ENCODE measurements at places on chromosomes 12 and 14.

GRCh38 chr14:24852312-24853060 lies 197.5 kb downstream of the STXBP6 start:
- no peak for DNase-seq

DNA sequence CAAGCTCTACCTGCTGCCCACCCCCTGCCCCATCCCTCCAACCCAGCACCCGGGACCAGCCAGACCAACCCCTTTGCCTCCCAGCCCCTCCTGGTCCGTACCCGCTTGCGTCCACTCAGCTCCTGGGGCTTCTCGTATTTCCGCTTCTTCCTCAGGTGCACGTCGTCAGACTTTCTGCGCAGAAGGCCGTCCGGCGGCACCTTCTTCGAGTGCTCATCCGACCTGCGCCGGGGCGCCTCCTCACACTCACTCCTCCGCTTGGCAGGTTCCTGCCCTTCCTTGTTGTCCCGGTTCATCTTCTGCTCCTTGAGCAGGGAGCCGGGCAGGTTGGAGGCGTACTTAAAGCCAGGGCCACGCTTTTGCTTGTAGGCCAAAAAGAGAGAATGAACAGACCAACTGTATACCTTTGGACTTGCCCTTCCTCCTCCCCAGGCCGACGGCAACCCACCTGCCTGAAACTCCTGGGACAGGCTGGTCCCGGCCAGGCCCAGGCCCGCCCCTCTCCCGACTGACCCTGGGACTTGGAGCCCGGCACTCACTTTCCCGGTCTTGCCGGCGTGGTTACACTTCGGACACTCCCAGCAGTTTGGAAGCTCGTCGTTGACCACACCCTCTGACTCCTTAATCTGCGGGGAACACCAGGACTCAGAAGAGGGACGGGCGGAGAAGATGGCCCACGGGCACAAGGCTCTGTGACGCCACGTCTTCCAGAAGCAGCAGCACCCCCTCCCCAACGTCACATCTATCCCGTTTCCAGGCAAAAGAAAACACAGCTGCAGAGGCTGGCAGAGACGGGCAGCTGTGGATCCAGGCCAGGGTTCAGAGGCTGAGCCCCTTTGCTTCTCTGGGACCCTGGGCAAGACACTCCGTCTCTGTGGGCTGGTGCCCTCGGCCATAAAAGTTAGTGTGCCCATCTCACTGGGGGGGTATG lies 44.3 kb downstream of the RNF34 start:
- no peak for DNase-seq

DNA sequence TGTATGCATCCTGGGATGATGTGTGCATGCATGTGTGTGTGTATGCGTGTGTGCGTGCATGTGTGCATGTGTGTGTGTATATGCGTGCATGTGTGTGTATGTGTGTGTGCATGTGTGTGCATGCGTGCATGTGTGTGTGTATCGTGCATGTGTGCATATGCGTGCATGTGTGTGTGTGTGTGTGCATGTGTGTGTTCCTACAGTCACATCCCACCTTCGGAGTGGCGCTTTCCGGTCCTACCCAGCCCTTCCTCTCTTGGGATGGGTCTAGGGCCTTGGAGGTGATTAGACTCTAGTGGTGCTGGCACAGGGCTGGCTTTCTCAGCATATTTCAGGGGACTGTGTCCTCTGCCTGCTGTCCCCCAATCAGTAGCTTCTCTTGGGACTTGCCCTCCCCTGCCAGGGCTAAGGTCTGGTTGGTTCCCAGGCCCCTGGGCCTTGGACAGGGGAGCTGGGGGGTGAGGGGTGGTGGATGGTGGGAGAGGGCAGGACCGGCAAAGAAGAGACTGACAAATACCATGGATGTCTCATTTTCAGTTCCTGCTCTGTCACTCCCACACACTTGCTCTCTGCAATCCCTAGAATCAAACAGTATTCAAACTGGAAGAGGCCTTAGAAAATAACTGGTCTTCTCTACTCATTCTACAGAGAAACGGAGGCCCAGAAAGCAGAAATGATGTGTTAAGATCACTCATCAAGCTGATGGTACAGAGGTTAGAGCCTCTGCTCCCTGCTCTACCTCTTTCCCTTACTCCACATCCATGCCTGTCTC lies 21.9 kb upstream of the FAIM2 start:
- DNase-seq, result no peak

GRCh38 chr12:108727868-108728735 lies 3.2 kb downstream of the CORO1C start:
- DNase-seq, result peak; percentile 80

GRCh38 chr14:32492457-32492856 lies 163.4 kb downstream of the AKAP6 start:
- no peak for DNase-seq

DNA sequence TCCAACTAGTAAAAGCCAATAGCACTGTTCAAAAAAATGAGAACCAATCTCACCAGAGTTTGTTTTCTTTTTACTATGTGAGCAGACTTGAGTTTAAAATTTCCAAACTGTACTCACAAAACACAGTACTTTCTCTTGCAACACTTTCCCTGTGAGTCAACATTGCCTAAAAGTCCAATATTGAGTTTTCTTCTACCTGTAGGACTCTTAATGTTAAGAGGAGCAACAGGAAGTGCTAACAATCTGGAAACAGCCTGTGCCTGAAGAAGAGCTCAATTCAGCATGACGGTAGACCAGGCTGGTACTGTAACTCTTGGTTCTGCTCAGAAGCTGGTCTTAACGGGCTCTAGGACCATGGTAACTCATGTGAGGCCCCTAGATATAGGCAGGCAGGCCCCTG lies 144.3 kb downstream of the MED13L start:
- DNase-seq, result no peak

- DNase-seq, result no peak
Measured at GRCh38 chr12:130540376-130540775, 175.7 kb downstream of the RIMBP2 start.
